ENCODE measurements at places on chromosomes 2 and 18. TPM values are rescaled to one million over a fixed set of nuclear protein-coding genes. Genes with fewer than 3 reads are reported as not detected.
A peak's percentile ranks its signal among the peaks of the same experiment; 100 is the strongest.

DNA sequence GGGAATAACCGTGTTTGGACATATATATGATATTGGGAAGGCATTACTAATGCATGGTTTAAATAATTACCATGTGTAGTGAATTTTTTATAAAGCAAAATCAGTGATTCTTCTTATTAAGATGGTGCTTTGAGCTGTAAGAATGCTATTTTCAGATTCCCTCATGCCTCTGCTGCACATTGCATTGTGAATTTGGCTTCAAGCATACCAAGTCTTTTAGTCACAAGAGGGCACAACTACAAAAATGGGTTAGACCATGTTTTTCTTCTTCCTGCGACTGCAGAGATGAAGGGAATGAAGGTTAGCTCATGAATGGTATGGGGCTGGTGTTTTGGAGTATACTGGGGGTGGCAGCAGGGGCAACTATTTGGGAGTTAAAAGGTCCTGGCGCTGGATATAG, 320.1 kb downstream of the SLC4A3 start:
- peak; percentile 28 for DNase-seq

DNA sequence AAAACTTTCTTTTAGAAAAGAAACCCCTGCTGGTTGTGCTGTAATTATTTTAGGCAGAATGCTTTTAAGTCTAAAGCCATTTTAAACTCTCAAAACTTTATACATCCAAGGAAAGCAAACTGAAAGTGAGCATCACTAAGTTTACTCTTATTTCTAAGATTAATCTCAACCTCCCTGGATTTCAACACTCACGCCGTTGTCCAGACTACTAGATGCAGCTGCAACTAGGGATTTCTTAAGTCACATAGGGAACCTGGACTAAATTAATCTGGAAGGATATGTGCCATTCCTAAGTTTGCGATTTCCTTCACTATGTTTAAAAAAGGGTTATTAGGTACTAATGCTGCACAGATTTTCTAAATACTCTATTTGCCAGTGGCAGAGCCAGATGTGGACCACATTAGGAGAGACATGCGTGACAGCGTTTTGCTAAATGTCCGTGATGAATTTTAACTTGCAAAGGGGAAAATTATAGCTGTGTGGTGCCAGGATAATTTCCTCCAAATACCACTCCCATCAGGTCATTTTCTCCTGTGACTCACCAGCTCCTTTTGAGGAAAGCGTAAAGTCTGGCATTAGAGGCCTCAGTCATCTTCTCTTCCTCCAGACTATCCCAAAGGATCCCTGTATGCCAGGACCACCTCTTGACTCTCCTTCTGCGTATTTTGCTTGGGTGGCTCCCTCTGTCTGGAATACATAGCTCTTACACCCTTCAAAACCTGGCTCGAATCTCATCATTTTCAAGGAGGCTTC, 143.7 kb downstream of the ATL2 start:
- DNase-seq: no peak

DNA sequence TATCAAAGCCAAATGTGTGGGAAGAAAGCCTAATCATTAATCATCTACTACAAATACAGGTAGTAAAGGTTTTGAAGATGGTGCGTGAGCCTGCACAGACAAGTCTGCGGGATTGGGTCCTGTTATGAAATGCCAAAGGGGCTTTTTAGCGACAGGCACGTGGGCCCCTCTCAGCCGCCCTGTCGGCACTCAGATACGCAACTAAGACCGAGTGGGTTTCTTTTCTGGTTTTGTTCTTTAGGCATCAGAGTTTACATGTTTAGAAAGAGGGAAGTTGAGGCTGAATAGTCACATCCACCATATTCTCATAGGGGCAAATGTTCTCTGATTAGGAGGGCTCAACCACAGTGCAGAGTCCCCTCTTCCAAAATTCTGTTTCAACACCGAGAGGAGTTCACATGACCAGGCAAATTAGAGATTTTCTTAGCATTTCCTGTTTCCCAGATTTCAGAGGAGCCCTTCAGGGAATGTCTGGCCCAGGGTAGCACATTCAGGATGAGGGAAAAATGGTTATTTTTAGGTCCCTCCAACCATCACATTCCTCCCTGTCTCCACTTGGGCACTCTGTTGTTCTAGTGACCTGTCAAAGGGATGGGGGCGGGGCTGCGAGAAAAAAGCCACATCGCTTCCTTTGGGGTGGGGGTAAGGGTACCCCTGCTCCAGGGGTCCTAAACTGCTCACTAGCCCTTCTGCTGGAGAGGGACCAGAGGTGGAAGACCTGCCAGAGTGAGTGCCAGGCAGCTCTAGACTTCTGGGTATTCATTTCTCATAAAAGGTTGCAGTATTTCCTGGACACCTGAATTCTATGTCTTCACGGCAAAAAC, 159.2 kb downstream of the BCL2 start:
- peak; percentile 75 for DNase-seq

DNA sequence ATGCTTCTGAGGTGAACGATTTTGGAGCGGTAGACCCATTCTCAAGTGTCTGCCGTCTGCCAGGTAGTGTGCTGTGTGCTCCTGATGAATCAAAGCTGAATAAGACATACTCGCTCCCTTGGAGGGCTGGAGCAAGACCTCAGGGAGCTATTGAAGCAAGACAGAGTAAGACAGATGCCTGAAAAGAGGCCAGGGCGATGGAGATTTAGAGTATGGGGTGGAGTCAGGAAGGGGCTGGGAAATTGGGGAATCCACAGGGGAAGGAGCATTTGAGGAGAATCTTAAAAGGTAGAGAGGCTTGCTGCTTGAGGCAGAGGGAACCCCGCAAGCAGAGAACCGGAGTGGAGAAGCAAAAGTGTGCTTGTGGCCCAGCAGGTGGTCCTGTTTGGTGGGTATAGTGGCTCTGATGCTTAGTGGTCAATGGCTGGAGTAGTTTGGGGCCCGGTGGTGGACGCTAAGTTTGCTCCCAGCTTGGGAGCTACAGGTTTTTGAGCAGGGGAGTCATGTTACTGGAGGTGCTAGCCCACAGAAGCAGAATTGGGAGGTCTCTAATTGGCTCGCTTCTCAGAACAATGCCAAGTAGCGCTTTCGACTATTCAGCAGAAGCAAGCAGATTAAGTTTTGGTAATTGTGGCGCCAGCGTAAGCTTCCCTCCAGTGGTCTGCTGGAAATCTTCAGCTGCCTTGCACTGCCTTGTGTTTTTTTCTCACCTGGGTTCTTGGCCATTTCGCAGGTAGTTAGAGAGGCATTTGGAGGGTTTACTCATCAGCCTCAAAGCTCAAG, 2.0 kb downstream of the CNNM4 start:
- DNase-seq: peak; percentile 70

- no peak for DNase-seq
Observed at GRCh38 chr2:60520151-60520876, 33.1 kb downstream of the BCL11A start.

DNA sequence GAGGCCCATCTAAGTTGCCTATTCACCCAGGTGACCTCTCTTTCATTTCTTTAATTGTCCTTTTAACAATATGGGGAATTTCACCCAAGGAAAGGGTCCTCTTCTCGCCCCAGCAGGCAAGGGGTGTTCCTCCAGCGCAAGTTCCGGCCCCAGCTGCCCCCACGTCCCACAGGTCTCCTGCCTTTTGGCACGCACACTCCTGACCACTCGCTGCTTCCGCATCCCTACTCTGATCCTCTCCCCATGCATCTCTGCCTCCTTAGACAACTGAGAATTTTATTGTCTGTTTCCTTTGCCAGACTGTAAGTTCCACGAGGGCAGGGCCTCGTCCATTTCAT, 684 bp upstream of the ARPC2 start:
- no peak for DNase-seq

- DNase-seq: no peak
Observed at GRCh38 chr2:208798698-208799097, 392.1 kb downstream of the PTH2R start.

GRCh38 chr2:143559147-143559546, 429.9 kb downstream of the ARHGAP15 start:
- no peak for DNase-seq

- no peak for DNase-seq
Observed at GRCh38 chr2:179140571-179140970, 90.6 kb upstream of the CCDC141 start.

GRCh38 chr2:156157670-156158069, 174.9 kb downstream of the NR4A2 start:
- no peak for DNase-seq

DNA sequence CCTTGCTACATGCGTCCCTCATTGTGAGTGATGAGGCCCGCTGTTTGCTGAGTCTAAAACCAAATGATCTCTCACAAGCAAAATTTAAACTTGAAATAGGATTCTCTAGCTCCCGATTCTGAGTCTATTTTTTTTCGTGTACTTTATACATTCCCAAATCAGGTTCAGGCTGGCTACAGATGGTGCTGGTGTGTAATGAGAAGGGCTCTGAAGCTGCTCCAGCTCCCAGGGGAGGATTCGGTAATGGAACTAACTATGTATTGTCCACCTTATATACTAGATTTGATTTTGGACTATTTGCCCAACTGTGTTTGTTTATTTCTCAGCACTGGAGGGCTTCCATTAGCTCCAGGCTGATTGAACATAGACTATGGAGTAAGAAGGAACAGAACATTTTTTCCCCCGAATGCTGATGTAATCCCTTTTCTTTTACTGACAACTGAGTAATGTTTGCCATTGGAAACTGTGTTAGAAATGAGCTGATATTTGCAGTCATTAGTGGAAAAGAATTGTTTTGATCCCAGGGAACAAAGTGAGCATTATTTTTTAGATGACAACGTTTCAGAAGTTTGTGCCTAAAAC, 274.0 kb upstream of the FIGN start:
- no peak for DNase-seq

GRCh38 chr18:70195852-70196434, 9.5 kb downstream of the RTTN start:
- DNase-seq: peak; percentile 72

DNA sequence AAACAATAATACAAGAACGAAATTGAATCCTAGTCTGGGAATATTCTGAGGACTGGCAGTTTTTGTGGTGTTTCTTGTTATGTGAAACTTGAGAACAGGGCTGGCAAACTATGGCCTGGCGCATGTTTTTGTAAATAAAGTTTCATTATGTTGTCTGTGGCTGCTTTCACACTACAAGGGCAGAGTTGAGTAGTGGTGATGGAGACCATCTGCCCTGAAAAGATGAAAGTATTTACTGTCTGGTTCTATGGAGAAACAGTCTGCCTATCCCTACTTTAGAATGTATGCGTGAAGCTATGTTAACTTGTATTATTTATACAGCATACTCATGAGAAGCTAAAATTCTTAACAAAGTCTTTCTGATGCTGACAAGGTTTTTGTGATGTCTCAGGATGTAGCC, 351.9 kb downstream of the LRRTM1 start:
- no peak for DNase-seq

DNA sequence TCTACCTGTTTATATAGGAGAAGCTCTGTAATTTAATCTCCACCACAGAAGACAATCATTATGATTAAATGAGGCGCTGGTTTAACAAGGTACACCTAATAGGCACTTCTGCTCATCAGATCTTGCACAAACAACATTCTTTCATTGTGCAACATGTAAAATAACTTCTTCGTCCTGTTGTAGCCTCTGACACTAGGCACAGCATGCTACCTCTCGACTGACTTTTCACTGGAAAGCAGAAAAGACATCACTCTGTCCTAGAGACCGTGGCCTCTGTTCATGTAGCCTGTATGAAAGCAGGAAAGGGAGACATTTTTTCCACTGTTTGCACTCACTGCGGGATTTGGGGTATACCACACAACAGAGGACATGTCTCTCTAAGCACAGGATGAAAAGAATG, 316.5 kb downstream of the IRS1 start:
- no peak for DNase-seq

GRCh38 chr18:24397131-24397693, 412 bp downstream of the OSBPL1A start:
- DNase-seq: no peak

DNA sequence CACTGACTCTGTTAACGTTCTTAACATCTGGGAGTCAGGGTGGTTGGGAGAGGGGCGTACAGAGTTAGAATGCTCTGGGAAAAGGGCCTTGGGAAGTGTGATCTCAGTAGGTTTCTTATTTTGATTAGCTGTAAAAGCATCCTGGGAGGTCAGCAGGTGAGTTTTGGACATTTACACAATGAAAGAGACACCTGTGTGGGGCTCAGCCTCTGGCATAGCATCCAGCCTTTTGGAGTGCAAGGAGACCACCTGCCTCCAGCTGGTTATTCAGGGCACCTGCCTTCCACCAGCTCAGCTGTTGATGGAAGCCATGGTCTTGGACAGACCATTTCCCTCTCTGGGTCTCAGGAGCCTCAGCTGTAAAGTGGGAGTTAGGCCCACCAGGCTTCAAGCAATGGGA, 49.7 kb downstream of the ACAA2 start:
- DNase-seq: no peak

DNA sequence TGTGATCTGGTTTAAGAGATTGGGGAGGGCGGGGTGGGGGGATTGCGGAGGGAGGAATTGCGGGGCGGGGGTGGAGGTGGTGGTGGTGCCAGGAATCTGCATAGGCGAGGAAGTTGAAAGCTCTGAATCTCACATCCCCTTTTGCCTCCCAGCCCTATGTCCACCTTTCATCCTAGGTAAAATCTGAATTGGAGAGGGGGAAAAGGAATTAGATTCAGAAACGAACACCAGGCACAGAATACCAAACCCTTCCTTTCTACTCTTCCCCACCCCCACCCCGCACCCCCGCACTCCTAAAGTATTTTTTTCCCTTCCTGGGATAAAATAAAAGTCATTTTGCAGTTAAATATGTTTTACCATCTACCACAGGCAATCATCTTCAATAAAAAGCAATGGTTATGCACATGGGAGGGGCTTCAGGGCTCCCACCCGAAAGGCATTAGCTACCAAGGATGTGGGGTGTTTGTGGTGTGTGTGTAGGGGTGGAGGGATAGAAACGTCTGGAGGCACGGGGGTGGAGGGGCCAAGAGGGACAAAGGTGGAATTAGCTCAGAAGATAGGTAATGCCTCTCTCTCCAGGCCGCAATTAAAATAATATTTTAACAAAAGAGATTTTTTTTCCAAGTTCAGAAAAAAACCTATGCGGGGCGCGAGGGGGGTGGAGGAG, 1.8 kb downstream of the IGFBP5 start:
- DNase-seq: no peak

DNA sequence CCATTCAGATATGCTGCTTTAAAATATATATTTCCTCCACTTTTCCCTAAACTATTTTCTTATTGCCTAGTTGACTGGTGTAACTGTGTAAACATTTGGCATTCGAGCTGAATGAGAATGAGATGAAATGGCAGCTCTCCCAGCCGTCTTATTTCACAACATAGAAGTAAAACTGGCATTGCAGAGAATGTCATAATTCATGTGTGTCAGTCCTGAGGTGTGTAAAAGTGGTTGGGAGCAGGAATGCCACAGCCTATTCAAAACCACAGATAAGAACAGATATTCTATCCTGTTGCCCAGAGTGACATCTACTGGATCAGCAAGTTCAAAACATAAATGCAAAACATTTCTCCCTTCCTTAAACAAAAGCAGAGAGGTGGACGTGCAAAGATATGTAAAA, 565.5 kb upstream of the CHAC2 start:
- no peak for DNase-seq

Gene RIT2
- total RNA-seq: not detected

Gene SOX11
- total RNA-seq: not detected

Gene GAL3ST2
- total RNA-seq: 1.2 TPM

Gene CAPN14
- 0.07 TPM for total RNA-seq

Gene CNDP1
- total RNA-seq: not detected

Gene RMC1
- total RNA-seq: 51.0 TPM

Gene AGXT
- total RNA-seq: not detected

Gene FAM228A
- not detected for total RNA-seq

Gene NETO1
- total RNA-seq: not detected

Gene NTSR2
- total RNA-seq: not detected

Measured in activated CD4-positive, alpha-beta T cell treated with anti-CD3 and anti-CD28 coated beads, Interleukin-2, amount 10 ng/mL, durations not matched to agents 24 days and 14 days (primary cell).